ENCODE measurements at places on chromosomes 5 and 9.

DNA sequence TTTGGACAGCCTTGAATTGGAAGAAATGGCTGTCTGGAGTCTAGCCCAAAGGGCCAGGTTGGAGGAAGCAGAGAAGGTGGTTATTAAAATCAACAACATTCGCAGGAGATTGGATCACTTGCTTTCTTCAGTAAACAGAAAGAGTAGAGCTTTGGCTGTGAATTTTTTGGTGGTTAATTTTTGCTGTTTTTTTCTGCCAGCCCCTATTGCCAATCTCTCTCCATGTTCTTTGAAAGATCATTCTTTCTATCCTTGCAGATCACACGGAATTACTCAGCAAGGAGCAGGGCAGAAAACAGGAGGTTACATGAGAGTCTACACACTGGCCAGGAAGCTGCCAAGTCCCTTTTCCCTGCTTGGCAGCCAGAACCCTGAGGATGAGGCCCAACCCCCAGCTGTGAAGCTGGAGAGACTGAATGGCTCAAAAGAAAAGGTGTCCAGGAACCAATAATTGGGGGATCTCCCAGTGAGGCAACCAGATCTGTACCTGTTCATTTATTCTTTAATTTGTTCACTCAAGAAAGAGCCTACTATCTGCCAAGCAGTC, 13.0 kb downstream of the GLRX start:
- no peak for DNase-seq

- no peak for DNase-seq
Observed at GRCh38 chr9:38288502-38288901, 104.0 kb upstream of the ALDH1B1 start.

- DNase-seq: no peak
Observed at GRCh38 chr5:149750596-149750995, 20.5 kb downstream of the PPARGC1B start.

GRCh38 chr9:83423815-83424707, 114.1 kb downstream of the FRMD3 start:
- DNase-seq: no peak

DNA sequence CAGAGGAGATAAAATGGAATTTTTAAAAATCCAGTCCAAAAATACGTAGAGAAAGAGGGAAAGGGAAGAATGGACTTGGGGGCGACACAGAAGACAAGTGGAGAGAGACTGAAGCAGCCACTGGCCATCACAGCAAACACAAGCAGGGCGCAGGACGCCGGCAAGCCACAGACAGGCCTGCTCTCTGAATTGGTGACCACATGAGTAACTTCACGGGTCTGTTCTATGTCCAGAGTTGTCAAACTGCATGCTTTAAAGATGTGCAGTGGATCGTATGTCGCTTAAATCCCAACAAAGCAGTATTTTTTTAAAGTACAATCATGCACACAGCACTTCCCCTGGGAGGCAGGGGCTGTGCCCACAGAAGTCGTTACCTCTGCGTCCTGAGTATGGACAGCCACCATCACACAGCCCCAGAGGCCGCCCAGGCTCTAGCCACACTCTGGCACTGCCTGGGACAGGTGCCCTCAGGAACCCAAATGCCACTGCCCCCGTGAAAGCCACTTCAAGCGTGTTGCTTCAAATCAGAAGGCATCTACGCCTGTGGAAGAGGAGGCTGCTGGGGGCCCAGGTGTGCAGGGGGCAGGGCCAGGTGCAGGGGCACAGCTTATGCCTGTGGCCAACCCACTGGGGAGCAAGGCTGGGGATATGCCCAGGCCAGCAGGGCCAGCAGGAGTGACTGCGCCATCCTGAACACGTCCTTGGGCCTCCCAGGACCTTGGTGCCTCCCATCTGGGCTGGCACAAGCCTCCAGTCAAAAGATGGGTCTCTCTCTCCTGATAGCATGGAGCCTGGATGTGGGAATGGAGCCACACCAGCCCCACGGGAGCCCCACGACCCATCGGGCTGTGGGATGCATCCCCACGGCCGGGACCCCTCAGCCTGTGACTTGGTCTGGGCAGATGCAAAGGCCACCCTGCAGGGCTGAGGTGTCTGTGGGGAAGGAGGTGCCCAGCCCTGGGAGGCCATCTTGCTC, 5.9 kb upstream of the LRRC14B start:
- DNase-seq: no peak

DNA sequence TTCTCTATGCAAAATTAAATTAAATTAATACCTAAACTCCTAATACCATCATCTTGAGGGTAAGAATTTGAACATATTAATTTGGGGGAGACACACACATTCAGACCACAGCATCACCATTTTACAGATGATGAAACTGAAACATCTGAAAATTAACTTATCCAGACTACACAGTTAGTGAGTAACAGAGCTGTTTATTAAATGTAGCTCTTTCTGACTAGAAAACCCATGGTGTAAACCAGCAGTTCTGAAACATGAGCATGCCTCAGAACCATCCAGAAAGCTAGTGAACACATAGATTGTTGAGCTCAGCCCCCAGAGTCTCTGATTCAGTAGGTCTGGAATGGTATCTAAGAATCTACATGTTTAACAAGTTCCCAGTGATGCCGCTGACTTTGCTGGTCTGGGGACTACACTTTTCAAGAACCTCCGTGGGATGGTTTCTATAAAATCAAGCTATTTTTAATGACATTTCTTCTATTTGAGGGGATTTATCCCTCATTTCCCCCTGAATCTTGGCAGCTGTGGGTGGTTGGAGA, 113.5 kb downstream of the RORB start:
- DNase-seq: no peak

DNA sequence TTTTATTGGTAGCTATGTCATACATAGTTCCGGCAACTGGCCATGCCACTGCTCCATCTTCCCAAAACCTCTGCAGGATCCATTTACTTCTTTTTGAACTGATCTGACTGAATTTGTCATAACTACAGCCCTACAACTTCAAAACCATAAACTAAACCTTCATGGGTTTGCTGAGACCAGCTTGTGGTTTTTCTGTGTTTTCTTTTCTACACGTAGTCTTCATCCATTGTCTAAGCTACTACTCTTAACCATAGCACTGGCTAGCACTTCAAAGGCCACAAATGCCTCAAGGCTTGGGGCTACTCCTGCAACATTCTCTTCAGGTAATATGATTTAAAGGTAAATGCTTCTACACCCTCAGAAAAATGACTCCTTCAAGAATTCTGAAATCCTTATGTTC, 9.0 kb upstream of the KIF2A start:
- no peak for DNase-seq

- DNase-seq: no peak
Observed at GRCh38 chr5:67971223-67971830, 244.2 kb upstream of the PIK3R1 start.

GRCh38 chr5:89934069-89934468, 475.5 kb downstream of the CETN3 start:
- no peak for DNase-seq

- DNase-seq: no peak
Observed at GRCh38 chr9:89435071-89435823, 62.7 kb downstream of the SEMA4D start.

DNA sequence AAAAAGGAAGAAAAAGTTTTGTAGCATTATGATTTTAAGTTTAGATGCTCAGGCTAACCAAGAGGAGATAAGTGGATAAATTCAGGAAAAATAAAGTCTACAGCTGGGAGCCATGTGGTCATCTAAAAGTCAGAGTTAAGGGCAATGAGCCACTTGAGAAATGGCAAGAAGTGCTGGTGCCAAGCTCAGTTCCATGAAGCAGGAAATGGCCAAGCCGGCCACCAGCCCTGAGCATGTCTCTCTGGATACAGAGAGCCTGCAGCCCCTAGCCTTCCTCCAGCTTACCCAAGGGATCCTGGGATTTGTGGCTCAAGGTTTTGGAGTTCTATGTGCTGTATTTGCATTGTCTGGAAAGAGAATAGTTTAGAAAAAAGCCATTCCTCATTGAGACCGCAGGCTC, 12.2 kb upstream of the S1PR3 start:
- DNase-seq: no peak

GRCh38 chr9:129694243-129694646, 28.8 kb downstream of the PRRX2 start:
- DNase-seq: no peak

DNA sequence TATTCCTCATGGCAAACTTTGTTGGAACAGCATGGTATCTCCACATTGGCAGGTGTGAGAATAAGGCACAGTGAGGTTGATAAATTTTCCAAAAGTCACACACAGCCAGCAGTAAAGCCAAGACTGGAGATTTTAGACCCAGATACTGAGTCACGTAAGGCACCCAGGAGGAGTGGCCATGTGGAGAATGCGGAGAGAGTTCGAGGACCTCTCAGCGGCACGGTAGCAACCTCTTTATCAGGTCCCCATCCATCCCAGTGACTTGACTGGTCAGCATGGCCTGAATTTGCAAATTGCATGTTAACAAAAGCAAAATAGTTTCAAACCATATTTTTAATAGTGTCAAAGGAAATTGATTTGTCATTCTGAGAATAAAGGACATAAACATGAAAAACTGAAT, 183.4 kb downstream of the DOCK8 start:
- DNase-seq: no peak

DNA sequence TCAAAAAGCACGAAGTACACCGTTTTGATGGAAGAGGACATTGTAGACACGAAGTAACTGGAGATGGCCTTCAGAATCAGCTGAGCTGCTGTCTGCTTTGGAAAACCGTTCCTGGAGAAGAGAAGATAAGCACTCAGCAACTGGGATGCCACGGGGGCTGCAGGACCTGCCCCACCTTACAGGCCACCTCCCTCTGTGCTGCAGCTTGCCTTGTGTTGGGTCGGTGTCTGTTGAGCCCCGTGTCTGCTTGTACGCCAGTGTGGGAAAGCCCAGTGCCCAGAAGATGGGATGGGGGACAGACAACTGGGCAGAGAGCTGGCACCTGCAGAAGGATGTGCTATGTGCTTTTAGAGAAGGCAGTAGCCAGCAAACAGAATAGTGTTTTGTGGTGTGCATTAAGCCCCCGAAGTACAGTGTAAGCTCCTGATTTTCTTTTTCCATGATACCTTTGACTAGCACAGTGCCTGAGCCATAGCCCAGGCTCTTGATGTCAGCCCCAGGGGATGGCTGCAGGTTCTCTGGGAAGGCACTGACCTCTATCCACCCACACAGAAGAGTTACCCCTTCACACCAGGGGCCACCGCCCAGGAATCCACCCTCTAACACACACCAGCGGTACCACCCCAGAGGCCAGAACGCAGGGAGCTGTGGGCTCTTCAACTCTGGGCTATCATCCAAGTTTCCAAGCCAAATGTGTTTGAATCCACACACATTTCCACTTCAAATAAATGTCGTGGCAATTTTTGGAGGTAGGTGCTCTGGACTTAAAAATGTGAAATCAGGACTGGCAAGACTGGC, 63.8 kb downstream of the MACROH2A1 start:
- no peak for DNase-seq

GRCh38 chr9:108468364-108468763, 387.4 kb downstream of the ACTL7B start:
- DNase-seq: no peak

GRCh38 chr5:123874600-123875201, 362.7 kb downstream of the CSNK1G3 start:
- DNase-seq: no peak

GRCh38 chr9:17613758-17614157, 34.9 kb downstream of the SH3GL2 start:
- DNase-seq: no peak
